ENCODE measurements at places on chromosomes 3 and 15.

DNA sequence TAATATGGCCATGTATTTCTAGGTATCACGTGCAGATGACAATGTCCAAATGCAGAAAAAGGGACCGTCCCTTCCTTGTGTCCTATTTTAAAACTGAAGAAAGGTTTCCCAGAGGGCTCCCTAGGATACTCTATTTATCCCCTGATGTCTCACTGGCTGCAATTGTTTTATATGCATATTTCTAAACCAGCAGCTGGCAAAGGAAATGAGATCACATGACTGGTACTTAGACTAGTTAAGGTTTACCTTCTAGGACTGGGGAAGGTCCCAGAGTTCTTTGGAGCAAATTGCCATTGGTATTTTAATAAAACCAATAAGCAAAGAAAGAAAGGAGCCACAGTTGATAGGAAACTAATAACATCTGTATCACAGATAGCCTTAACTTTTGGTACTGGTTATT is 29.5 kb downstream of the GTF2E1 start:
- DNase-seq, result no peak

DNA sequence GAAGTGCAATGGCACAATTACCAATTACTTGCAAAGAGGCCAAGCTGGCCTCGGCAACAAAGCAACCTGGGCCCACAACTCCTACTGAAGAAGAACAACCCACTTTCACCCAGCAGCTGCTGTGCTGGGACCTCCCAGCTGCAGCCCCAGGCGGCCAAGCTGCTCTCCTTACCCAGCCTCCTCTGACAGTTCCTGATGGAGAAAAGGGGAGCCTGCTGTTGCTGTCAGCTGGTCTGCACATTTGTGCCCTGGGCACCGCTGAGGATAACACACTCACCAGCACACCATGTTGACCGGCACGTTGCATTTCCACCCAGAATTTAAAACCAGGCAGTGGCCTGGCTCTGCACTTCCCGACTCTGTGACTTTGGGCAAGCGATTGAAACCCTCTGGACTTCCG is 33.6 kb downstream of the SSUH2 start:
- DNase-seq, result no peak

DNA sequence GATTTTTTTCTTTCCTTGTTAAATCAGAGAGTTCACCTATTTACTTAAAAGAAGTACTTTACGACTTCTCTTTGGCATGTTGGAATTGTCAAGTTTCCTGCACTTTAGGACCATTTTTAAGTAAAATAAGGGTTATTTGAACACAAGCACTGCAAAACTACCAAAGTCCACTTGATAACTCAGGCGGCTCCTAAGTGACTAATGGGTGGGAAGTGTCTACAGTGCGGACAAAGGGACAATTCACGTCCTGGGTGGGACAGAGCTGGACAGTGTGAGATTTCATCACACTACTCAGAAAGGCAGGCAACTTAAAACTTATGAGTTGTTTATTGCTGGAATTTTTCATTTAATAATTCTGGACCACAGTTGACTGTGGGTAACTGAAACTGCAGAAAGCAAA is 590.2 kb upstream of the UBE2E2 start:
- DNase-seq, result no peak

GRCh38 chr3:194296454-194297263 is 54.5 kb downstream of the CPN2 start:
- DNase-seq, result no peak

DNA sequence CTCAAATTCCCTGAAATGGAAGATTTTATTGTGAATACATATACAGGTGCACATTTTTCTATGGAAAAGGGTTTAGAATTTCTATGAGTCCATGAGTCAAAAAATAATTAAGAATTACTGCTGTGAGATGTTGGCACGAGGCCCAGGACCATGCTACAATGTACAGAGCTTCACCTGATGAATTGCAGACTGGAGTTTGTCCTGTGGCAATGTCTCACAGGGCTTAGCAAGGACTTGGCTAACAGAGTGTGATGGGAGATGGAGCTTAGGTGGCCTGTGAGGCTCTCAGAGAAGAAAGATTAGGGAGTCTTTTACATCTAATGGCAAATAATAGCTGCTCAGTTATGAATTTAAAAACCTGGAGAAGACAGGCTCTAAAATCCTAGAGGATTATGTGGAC is 219.5 kb upstream of the CBLB start:
- no peak for DNase-seq

- no peak for DNase-seq
Observed at GRCh38 chr3:79187426-79187825, 580.4 kb downstream of the ROBO1 start.

GRCh38 chr3:162998205-162998604 is 1501.6 kb downstream of the OTOL1 start:
- DNase-seq, result no peak

DNA sequence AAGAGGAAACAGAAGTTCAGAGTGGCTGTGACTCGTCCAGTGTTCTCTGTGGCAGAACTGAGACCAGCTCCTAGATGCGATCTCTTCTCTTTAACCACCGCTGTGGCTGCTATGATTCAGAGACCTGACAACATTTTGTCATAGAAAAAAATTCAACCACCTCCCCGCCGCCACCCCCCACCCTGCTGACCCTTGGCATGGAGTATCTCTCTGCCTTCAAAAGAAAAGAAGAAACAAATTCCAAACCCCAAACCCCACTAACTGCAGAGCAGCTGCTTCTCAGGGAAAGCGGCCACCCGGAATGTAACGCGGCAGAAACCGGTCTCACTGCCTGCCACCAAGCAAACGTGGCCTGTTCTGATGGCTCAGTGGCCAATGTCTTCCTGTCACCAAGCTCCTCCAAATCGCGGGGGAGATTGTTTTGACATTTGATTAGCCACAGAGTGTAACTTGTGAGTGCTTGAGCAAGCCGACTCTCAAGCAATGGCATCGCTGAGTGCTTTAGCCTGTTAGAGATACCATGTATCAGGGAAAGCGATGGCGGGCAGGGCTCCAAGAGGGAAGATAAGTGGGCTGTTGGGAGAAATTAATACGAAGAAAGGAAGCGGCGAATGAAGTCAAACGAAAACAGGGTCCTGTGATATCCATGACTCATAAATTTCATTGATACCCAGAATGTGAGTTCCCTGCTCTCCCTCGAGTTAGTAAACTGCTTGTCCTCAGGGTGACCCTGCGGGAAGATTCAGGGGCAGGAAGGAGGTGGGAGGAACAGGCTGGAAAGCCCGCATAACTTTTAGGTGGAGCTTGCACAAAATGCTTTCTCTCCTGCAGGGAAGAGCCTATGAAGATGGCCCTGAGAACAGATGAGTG is 44.8 kb upstream of the TLE3 start:
- no peak for DNase-seq

- DNase-seq, result no peak
Observed at GRCh38 chr3:174409086-174409743, 449.9 kb upstream of the NAALADL2 start.

DNA sequence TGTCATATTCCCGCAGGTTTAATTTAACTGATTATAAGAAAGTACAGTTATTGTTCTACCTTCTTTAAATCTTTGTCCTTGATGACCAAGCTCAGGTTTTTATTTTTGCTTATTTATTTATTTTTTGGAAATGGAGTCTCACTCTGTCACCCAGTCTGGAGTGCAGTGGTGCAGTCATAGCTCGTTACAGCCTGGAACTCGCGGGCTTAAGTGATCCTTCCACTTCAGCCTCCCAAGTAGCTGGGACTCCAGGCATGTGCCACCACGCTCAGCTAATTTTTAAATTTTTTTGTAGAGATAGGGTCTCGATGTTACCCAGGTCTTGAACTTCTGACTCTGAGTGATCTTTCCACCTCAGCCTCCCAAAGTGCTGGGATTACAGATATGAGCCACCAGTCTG is 8.9 kb downstream of the USP3 start:
- DNase-seq, result no peak

GRCh38 chr15:77853910-77854309 is 221.2 kb upstream of the LINGO1 start:
- no peak for DNase-seq

DNA sequence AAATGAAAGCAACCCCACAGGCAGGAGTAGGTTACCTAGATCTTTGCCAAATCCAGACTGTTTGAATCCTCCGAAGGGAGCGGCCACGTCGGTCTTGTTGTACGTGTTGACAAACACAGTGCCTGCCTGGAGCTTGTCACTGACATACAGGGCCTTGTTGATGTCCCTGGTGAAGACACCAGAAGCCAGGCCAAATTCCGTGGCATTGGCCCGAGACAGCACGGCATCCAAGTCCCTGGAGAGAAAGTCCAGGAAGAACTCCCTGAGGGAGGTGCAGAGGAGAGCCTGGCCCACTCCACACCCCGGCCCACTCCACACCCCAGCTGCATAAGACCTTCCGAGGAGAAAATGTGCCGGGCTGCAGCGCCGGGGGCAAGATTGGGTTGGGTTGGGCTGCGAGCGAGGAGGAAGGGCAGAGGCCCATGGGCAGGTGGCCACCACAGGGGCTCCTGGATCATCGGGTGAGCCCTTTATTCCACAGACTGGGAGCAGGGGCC is 21.8 kb upstream of the SLC41A3 start:
- DNase-seq, result no peak

DNA sequence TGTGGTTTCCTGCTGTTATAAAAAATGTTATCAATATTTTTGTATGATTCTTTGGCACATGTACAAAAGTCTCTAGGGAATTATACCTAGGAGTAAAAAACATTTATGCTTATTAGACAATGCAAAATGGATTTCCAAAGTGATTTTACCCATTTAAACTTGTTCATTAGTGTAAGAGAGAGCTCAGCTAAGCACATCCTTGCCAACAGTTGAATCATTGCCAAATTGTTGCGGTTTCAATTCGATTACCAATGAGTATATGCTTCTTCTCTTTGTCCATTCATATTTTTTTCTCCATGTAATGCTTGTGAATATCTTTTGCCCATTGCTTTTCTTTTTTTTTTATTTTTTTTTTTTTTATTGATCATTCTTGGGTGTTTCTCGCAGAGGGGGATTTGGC is 17.2 kb downstream of the CASR start:
- DNase-seq, result no peak

DNA sequence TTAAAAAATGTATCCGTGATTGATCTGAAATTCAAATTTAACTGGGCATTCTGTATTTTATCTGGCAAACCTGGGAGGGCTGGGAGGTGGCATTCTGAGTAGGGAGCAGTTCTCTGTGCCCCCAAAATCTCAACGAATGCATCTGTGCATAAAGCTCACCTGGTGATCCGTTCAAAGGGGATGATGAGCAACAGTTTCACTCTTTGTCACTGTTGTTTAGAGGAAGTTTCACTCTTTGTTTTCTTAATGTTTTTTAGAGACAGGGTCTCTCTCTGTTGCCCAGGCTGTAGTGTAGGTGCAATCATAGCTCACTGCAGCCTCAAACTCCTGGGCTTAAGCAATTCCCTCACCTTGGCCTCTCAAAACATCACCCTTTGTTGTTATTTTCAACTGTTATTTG is 186.7 kb downstream of the SSR3 start:
- no peak for DNase-seq

DNA sequence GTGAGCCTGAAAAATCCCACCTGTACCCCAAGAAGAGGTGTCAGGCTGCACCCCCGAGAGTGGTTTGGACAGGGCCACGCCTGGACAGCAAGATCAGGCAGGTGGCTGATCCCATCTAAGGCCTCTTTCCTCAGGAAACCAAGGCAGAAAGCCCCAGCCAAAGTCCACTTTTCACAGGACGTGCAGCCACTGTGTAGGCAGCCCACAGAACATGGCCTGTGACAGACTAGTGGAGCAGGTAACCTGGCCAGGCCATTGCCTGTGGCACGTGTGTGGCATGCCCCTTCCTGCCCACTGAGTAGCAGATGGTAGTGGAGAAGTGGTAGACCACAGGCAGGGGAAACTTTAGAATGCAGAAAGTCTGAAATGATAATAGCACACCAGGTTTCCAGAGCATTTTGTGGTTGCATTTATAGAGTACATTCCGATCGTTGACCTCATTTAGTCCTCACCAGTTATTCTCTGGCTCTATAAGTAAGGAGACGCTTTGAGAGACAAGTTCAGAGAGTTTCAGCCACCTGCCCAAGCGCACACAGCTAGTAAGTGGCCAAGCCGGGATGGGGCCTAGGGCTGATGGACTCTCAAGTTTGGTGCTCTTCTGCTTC is 68.7 kb downstream of the AAGAB start:
- DNase-seq, result no peak

DNA sequence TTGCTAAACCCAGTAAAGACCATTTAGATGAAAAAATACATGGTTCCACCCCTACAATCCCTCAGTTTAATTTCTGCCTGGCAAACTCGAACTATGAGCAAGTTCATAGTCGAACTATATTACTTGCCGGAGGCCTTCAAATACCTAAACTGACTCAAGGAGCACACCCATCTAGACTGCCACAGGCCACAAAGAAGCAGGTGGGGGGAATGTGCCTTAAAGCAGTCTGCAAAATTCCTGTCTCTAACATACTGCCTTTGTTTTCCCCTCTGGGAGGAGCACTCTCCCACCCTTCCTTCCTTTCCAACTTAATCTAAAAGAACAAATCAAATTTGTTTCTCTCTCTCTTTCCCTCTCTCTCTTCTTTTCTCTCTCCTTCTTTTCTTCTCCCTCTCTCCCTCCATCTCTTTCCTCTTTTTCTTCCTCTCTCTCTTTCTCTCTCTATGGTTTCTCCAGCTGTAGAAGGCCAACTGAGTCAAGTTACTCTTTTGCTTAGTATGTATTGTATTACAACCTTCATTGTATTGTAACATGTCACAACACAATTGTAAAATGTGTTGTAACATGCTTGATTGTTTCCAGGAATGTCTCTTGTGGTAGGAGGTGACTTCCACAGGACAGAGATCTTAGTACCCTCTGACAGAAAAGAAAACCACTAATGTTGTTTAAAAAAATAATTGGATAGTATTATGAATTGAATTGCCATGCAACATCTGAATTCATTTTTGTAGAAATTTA is 496.3 kb downstream of the ROBO2 start:
- DNase-seq, result no peak

DNA sequence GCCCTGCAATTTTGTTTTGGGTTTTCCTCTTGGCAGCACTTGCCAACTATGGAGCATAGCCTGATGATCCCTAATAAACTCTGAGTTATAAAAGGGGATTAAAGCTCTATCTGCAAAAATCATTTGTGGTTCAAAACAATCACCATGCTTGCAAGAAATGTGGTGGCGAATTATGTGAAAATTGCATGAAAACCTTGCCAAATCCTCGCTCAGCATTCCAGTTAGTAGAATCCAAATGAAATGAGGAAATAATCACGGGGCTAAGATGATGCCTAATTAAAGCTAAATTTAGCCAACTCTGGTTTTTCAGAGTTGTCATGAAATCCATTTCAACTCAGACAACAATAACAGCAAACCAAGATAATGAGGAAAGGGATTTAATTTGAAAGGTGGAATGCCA is 73.0 kb upstream of the PROK2 start:
- DNase-seq, result no peak

- DNase-seq, result no peak
Observed at GRCh38 chr15:74202452-74203401, at the start of gene STRA6. Gene STRA6 (minus strand): TSS chr15:74202787. CDS start chr15:74202267, 520 bp downstream.

DNA sequence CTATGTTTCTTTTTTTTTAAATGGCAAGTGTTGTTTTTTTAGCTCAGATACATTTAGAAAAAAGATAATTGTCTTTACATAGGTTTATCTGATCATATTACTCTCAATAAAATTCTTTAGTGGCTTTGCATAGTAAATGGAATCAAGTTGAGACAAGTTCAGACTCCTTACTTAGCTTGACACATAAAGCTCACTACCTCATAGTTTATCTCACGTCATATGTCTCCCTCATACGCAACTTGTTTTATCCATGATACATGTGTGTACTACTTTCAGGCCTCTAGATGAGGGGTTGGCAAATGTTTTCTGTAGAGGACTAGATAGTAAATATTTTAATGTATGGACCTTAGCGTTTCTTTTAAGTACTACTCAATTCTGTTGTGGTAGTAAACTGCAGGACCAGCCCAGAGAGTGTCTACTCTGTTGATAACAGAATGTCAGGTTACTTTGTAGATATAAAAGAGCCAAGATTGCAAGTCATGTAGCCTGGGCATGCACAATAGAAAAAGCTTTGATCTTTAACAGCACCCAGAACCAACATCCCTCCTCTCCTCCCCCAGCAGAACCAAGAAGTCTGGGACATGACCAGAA is 28.2 kb upstream of the MGA start:
- no peak for DNase-seq
